ENCODE measurements at places on chromosomes 12 and 14.

DNA sequence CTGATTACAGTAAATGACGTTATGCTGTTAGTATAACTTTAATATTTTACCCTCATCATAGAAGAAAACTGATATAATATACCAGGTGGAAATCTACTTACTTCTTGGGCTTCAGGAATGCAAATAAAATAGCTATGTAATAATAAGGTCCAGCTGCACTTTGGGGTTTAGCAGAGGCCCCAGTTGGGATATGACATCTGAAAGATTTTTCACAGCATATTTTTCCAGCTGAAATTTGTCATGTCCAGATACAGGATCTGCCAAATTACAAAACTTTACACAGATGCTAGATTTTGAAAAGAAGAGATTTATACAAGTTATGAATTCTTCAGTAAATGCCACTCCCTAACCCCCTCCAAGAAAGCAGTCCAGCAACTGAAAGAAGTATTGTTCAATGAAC, 29.2 kb upstream of the DCN start:
- DNase-seq, result no peak

GRCh38 chr14:59177262-59177661, 11.2 kb upstream of the DAAM1 start:
- DNase-seq, result no peak

GRCh38 chr14:69625299-69626131, 14.1 kb downstream of the SUSD6 start:
- peak; percentile 24 for DNase-seq

DNA sequence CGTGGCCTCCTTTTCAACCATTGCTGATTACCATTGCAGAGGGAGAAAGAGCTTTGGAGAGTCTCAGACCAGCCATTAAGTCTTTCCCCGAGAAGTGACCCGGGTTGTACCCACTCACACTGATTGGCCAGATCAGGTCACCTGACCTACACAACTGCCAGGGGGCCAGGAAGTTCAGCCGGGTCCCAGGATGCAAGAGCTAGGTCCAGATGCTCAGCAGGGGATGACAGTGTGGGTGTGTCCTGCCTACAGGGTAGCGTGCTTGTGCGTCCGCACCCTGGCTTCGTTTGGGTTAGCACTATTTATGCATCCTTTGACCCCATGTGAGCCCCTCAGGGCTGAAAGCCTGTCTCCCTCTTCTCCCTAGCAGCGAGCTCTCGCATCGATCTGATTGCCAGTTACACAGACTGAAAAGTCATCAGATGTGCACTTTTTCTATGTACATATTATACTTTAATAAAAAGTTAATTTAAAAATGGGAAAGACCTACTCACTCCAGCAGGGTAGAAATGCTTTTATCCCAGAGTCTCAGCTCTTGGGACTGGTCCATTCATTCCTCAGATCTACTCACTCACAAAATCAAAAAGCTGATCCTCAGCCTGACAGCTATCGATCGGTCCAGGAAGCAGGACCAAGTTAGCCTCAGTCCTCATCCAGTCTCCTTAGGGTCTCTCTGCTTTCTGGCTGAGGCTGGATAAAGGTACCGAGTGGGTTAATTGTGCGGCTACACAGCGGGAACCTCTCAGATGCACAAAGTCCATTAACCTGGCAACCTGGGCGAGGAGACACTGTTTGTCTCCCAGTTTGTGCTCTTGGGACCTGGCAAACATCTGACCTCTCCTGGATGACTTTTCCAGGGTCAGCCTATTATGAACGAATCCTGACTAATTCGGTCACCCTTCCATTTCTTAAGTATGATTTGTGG, 68.0 kb downstream of the SERPINA3 start:
- no peak for DNase-seq

- no peak for DNase-seq
Measured at GRCh38 chr14:52917735-52918134, 33.1 kb downstream of the FERMT2 start.

GRCh38 chr12:88836156-88836555, 255.9 kb upstream of the KITLG start:
- no peak for DNase-seq

DNA sequence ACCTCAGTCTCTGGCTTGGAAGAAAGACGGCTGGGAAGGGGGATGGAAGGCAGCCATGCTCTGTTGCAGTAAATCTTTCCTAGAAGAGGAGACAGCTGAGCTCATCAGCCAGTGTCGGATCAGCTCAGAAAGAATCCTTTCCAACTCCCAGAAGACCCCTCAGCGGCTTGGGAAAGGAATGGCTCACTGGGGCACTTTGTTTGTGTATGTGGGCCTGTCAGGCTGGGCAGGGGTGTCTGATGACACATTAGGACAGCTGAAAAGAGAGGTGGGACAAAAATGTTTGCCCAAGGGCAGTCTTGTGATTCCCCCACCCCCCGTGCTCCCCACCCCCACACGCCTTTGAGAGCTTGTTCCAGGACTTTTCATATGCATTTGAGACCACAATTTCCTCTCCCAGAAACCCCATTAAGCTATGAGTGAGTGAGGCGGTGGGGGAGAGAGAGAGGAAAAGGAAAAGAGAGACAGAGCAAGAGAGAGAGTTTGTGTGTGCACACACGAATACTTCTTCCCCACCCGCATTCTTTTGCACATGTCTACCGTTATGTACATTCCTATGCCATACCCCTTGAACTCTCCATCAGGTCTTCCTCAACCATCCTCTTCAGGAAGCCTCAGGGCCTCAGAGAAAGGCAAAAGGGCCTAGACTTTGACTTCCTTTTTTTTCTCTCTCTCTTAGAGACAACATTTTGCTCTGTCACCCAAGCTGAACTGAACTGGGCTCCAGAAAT, 198.9 kb downstream of the ZFP36L1 start:
- no peak for DNase-seq

GRCh38 chr12:119791453-119791852, 85.7 kb downstream of the CIT start:
- no peak for DNase-seq

DNA sequence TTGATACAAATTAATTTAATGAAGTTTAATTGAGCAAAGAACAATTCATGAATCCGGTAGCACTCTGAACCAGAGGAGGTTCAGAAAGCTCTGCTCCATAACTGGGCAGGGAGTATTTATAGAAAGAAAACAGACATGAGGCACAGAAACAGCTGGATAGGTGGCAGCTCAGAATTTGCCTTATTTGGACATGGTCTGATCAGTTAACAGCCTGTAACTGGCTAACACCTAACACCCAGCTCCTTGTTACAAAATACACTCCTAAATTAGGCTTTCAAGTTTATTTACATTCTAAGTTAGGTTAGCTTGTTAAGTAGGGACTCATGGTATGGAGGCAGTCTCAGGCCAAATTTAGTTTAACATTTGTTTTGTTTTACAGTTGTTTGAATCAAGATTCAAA, 67.8 kb upstream of the TMCC3 start:
- no peak for DNase-seq

- DNase-seq, result no peak
Measured at GRCh38 chr12:13371797-13372196, 175.3 kb downstream of the EMP1 start.

GRCh38 chr14:26527095-26527494, 70.7 kb downstream of the NOVA1 start:
- DNase-seq, result no peak

- no peak for DNase-seq
Measured at GRCh38 chr14:70881549-70882177, 25.6 kb upstream of the PCNX1 start.

- peak; percentile 35 for DNase-seq
Measured at GRCh38 chr12:106956048-106956578, 406 bp downstream of the TMEM263 start.

- no peak for DNase-seq
Measured at GRCh38 chr14:75077794-75078193, 8.4 kb downstream of the ZC2HC1C start.

DNA sequence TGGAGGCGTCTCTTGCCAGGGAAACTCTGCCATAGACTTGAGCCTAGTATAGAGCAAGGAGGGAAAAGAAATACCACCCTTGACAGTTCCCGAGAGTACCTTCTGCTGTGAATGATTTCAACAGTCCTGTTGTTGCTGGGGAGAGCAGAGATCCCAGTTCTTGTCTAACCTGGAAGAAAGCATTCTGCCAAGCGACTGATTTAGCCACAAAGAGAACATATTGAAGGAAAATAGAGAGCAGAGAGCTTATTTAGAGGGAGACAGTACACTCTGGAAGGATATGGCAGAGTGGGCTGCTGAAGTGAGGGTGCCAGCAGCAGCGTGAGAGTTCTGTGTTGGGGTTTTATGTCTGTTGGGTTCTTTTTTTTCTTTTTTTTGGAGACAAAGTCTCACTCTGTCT, 966.9 kb upstream of the TMEM132C start:
- DNase-seq, result no peak

DNA sequence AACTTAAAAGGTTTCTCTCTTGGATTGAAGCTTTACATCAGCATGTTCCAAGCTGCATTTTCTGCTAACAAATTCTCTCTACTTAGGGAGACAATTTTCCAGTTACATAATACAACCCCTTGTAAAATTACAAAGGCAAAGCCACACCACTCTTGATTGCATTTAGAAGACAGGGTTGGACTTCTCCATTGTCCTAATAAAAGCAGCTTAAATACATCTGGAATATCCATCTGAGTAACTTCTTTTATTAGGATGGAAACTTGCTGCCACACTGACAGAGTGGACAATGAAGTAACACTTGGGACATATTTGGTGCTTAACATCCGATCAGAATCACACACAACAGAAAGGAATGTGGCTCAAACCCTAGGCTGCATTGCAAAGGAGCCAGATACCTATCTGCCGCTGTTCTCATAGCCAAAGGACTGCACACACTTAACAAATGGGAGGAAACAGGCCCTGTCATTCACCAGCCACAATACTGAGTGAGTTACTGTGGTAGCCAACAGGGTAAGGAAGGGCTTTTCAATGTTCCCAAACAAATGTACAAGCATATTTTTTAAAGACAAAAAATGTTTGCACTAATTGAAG, 157.2 kb downstream of the PAX9 start:
- DNase-seq, result no peak

DNA sequence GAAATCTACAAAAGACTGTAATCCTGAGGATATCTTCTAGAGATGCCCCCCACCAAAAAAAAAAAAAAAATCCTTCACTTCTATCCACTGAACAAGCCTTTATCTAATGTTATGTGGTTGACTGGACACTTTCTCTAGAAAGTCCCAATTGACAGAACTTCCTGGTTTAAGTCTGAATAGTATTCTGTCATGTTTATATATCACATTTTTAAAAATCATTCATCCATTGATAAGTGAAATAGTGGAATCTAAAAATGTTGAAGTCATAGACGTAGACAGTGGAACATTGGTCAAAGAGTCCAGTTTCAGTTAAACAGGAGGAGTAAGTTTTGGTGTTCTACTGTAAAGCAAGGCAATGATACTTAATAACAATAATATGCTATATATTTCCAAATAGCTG, 297.0 kb downstream of the SSPN start:
- DNase-seq, result no peak

DNA sequence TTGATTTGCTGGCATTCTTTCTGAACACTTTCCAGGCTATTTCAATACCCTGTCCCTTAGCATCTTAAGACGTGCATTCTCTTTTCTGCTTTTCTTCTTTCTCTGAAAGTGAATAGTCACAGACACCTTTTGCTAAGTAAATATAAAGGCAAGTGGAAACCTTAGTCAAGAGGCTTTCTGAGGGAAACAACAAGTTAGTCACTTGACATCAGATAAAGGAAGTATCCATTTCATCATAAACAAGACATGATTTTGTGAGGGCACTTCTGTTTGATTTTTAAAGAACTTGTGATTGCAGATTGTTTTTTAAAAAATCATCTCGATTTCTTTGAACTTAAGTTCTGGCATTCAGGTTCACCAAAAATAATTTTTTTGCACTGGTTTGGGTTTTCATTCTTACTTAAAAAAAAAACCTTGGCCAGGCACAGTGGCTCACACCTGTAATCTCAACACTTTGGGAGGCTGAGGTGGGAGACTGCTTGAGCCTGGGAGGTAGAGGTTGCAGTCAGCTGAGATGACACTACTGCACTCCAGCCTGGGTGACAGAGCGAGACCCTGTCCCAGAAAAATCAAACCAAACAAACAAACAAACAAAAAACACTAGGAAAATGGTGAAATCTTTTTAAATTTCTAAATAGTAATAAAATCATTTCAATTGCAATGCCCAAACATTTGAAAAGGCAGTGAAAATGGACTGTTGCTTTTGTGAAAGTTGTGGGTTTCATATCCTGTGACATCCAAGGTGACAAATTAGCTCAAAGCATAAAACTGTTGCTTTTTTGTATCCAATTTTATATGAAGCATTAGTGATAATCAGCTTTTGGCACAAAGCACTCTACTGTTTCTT, 8.3 kb upstream of the KLHL42 start:
- no peak for DNase-seq

DNA sequence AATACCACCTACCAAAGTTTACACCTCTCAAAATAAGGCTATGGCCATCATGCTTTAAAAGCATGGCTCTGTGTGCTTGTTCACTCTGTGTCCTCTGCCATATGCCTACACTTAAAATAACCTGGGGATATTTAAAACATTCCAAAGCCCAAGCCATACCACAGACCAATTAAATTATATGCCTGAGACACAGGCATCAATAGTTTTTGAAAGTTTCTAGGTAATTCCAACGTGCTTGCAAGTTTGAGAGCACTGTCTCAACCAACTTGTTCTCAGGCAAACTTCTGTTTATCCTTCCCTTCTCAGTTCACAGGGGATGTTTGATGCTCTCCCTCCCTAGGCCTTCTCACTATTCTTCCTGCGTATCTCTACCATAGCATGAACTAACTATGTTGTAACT, 3.4 kb upstream of the FRMD6 start:
- no peak for DNase-seq

- DNase-seq, result no peak
Measured at GRCh38 chr12:59595565-59595882, 305 bp upstream of the SLC16A7 start.

GRCh38 chr14:60963761-60964160, 17.1 kb downstream of the TRMT5 start:
- no peak for DNase-seq

- DNase-seq, result no peak
Measured at GRCh38 chr12:119565404-119565803, 28.2 kb upstream of the TMEM233 start.

GRCh38 chr14:65892315-65892714, 479.8 kb downstream of the FUT8 start:
- no peak for DNase-seq

DNA sequence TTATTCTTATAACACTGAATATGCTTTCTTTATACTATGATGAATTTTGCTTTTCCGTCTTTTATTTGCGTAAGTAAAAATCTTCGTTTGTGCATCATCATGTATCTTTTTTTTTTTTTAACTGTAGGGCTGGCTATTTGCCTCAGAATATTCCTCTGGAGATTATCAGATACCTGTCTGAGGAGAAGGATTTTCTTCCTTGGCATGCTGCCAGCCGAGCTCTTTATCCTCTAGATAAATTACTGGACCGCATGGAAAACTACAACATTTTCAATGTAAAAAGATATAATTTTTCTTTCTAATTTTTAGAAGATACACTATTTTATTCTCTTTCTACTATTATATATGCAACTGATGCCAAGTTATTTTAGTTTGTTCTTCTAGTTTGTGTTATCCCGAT, 346.6 kb downstream of the TRHDE start:
- no peak for DNase-seq

DNA sequence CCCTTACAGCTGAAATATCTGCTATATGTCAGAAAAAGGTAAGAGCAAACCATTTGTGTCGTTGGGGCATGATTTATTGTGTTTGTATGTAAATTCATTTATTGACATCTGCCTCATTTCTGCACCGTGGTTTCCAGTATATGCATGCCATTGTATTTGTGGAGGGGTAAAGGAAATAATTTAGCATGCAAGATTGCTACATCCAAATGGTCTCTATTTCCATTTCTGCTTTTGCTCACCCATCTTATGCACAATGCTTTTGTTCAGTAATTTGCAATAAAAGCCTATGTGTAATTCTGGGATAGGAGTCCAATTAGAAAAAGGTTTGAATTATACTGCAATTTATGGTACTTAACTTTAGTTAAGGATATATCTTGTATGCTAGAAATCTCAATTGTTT, 101.8 kb downstream of the UNC79 start:
- DNase-seq, result no peak

All from stimulated activated CD4-positive, alpha-beta T cell treated with anti-CD3 and anti-CD28 coated beads, TNF-alpha, amount 100 ng/mL, for 1 hour (primary cell).